ENCODE measurements at places on chromosomes 7 and 10.
A peak's percentile ranks its signal among the peaks of the same experiment; 100 is the strongest.

DNA sequence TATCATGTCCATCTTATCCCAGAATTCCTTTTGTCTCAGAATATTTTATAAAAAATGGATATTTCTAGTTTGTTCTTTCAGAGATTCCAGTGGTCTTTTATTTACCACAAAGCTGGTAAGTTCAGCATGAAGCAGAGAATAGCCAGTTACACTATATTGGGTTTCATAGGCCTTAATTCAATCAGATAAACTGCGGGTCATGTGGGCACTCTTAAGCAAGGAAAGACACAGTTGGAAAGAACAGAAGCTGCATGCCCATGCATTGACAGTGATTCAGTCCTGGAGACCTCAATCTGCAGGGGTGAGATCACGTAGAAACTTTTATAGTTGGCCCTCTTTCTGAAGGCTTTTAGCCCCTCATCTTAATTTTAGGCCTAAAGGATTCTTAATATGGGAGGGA is 281.3 kb upstream of the IGFBP3 start:
- no peak for DNase-seq

GRCh38 chr7:108794466-108794865 is 224.8 kb downstream of the DNAJB9 start:
- no peak for DNase-seq

DNA sequence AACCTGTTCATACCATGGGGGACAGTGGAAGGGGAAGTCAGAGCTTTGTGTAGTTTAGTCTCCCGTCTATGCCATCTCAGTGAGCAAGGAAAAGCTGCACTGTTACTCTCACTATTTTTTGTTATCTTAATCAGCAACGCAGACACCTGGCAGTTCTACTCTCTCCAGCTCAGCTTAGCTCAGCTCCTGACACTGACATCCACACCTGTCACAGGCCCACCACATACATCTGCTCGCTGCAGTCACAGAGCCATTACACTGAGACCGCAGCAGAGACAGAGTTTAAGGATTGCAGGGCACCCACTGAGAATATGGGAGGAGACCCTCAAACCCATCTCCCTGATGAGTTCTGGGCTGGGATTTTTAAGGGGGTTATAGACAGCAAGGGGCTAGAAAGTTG is 257.3 kb upstream of the AKR1E2 start:
- no peak for DNase-seq

GRCh38 chr7:37150180-37150579 is 298.5 kb downstream of the ELMO1 start:
- DNase-seq = no peak

DNA sequence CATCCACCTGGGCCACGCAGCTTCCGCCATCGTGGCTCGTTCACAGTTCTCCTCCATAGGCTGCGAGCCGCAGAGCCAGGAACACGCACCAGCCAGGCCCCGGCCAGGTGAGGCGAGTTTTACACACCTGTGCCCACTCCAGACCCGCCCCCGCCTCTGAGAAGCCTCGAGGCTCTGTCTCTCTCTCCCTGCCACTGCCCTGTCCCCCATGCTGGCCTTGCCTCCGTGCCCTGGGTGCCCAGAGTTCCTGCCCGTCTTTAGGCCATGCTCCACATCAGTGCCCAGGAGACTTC is 142.2 kb downstream of the SLIT1 start:
- DNase-seq = no peak

DNA sequence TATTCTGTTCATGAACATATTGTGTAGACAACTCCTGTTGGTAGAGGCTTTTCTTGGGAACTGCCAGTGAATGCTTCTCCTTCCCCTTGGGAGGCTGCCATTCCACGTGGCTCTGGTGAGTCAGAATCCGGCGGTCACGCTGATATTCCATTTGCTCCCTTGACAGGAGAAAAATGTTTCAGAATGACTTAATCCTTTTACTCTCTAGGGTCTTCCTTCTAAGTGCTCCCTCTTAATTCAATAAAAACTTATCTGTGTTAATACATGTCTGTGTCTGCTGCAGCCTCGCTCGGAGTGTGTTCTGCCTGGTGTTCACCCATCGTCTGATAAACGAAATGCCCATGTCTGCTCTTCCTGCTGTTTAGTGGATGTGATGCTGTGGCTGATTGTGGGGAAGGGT is 278.6 kb downstream of the ARHGAP12 start:
- peak; percentile 84 for DNase-seq

GRCh38 chr7:139230484-139230773 is 608 bp upstream of the UBN2 start:
- DNase-seq = no peak

- no peak for DNase-seq
Observed at GRCh38 chr7:136549756-136550155, 318.7 kb upstream of the CHRM2 start.

DNA sequence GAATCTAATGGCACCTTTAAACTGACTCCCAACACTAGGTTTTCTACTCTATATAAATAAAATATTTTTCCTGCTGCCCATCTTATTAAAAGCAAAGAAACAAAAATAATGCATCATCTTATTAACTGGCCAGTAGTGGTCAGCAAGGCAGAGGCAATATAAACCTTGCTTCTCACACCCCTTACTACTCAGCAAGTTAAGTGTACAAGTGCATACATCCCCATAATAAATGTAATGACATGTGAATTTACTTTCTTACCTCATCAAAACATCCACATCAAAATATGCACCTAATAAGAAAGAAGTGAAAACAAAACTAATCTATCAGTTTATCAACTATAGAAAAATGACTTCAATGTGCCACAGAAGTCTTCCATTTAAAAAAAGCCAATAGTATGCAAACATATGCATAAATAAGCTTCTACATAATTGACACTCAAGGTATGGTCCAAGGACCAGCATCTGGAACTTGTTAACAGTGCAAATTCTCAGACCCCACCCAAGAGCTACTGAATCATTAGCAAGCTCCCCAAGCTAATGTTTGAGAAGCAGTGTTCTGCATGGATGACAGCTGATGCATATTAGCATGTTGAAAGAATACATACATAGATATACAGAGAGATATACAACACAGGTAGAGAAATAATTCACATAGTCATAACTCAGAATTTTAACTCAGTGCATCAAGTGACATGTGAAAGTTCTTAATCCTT is 182.7 kb downstream of the C7orf25 start:
- no peak for DNase-seq

DNA sequence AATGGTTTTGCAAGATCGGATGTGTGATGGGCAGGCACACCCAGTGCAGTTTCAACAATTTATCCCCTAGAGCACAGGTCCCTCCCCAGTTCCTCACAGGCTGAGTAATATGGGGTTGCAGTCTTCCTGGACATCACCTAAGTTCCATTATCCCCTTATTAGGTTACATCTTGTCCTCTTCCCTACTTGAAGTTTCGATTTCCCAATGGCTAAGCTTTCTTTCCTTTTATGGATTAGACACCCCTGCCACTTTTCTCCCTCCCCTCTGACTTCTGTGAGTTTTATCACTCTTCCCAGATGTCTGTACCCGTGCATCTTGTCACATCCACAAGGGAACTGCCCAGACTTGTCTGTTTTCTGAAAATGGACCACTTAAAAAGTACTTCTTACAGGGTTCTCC is 2.4 kb upstream of the NIPSNAP2 start:
- DNase-seq = no peak

DNA sequence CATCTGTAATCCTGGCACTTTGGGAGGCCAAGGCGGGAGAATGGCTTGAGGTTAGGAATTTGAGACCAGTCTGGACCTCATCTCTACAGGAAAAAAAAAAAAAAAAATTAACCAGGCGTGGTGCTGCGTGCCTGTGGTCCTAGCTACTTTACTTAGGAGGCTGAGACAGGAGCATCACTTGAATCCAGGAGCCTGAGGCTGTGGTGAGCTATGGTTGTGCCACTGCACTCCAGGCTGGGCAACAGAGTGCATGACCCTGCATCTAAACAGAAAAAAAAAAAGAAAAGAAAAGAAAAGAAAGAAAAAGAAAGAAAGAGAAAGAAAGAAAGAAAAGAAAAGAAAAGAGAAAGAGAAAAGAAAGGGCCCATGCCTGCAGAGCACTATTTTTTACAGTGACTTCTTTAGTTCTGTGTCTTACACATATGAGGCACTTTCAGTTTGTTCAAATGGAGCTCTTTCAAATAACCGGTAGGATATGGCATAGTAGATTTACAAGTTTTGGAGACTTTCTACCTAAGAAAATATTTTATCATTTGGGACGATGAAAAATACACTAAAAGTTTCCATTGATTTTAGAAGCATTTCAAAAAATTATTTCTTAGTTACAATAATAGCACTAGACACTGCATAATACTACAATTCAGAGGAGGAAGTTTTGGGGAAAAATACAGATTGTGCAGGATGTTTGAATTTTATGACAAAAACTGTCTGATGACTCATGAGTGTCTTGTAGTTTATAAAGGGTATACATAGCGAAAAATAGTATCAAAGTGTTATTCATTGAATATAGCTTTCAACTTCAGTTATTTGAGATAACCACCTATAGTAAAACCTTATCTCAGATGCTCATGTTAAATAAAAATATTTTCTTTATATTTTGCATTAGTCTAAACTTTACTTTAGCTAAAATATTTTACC is 75.9 kb downstream of the MDFIC start:
- no peak for DNase-seq

- no peak for DNase-seq
Observed at GRCh38 chr7:44388089-44388970, 62.9 kb upstream of the CAMK2B start.

DNA sequence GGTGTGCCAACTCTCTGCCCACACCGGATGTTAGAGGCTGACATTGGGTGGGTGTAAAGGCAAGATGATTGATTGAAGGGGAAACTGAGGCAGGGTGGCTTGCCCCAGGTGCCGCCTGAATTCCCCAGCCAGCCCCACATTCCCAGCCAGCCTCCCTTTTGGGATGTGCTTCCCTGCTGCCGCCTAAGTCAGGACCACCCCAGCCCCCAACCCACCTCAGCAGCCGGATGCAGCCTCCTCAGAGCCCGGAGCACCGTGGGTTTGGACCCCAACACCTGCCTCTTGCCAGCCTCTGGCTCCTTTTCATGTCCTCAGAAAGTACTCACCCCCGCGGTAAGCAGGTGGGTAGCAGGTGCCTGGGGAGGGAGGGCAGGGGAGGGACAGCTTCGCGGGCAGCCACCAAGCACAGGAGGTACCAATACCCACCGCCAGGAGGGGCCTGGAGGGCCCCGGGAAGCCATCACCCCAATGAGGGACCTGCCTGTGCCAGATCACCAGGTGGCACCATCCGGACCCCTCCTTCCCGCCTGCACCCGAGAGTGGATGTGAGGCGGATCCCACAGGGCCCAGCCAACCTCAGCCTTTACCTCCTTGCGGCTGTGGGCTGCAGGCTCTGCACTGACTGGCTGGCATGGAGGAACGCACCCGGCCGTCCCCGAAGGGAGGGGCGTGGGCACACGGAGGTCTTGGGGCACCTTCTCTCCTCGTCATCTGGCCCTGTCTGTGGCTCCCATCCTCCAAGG is 60.5 kb downstream of the PWWP2B start:
- no peak for DNase-seq

DNA sequence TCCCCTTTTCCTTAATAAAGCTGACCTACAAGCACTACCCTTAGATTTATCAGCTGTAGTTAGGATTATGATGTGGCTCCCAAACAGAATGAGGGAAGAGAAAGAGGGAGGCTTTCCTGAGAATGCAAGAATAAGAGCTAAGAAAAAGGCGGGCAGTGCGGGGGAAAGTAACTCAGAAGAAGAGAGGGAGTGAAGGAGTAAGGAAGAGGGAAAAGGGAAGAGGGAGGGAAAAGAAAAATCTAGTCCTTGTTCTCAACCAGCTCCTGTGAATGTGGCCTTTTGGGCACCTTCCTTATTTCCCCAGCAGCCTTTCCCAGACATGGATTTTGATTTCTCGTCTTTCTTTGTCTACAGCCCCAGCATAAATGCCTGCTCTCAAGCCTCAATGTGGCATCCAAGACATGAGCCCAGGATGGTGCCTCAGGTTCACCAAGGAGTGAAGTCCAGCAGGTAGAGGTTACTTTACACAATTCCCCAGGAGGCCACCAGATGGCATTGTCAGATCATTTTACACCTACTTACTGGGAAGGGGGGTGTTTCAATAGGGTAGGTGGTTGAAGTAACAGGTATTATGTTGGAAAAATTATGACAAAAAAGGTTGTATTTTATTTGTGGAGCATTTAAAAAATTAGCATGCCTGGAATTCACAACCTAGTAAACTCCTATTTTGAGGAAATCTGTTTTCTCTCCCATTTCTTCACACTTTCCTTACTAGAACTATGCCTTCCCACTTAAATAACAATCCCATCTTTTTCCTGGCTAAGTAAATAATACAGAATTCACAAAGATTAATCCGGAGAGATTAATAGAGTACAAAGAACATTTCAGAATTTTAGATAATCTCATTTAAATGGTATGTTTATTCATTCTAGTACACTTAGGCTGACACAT is 106.5 kb downstream of the HTR7 start:
- peak; percentile 5 for DNase-seq

DNA sequence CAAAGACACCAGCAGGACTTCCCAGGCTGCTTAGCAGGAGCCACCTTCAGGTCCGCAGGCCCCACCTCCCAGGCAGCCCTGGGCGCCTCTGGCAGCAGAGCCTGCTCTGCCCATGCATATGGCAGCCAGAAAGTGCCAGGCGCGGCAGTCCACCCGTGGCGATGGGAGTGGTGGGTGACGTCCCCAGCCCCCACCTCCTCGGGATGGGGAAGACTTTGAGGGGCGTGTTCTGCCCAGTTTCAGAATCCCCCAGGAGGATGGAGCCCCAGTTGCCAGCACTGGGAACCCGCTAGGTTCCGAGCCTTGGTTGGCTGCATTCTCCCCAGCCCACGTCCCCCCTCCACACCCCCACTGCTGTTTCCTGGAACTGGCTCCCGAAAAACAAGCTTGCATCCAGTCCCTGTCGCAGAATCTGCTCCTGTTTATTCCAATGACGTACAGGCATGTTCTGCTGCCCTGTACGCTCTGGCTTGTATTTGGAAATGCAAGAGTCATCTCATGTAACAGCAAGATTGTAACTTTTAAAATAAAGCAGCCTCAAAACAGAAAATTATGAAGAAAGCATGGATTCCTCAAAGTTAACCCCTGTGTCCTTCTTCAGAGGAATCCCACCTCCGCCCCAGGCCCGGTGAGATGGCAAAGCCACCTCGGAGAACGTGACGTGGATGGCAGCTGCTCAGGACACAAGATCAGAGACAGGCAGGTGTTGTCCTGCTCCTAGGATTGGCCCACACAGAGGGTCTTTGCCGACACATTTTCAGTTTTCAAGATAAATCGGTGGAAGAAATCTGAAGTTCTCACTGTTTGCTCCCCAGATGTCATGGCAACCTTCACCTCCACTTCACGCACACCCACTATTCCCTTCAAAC is 87.8 kb upstream of the PPP2R2D start:
- DNase-seq = no peak

GRCh38 chr10:62582101-62582705 is 208.0 kb downstream of the ZNF365 start:
- peak; percentile 85 for DNase-seq

DNA sequence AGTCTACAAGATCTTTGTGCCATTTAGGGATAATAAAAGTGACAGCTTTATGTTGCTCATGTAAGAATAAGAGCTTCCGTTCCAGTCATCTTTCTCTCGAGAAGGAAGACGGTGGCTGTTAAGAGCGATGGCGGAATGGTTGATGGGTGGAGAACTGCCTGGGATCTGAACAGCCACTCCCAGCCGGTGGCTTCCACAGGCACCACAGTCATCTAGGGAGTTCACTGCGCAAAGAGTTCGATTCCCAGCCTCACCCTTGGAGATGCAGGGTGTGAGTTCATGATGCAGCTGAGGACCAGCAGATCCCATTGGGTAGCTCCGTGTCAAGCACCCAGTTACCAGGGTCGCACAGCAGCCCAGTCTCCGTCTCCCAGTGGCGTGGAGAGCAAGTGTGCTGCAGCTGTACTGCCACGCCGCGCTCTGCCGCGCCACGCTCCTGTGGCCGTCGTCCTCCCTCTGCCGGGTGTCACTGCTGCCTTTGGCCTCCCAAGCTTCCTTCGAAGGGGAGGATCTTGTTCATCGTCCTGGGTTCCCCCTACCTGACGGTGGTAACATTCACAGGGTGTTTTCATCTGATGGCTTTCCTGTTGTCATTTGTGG is 7.8 kb downstream of the SUN1 start:
- no peak for DNase-seq
